Neural progenitor cell (in vitro differentiated cells): ENCODE measurements at places on chromosomes 6 and 20. TPM values are rescaled to one million over a fixed set of nuclear protein-coding genes. Genes with fewer than 3 reads are reported as not detected.

The RIPOR2 gene
- 0.26 and 1.1 TPM in 2 replicates for total RNA-seq

DNA sequence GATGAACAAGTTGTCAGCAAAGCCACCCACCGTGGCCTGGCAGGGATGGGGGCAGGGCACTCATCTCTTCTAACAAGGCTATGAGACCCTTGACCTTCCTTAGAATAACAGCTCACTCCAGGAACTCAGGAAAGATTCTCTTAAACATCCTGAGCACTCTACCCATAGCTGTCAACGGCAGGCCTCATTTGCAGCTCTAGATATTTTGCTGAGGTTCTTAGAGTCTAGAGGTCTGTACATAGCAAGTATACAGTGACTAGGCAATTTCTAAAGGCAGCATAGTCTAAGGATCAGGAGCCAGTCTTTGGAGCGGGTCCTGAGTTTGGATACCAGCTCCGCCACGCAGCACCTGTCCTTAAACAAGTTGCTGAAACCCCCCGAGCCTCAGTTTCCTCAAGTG lies 11.7 kb downstream of the TRERF1 start:
- H3K4me3 ChIP-seq: no peak overlapping the region
- H3K27me3 ChIP-seq: no peaks in the 10 kb centered on the region
- no peaks in the 10 kb centered on the region for H3K36me3 ChIP-seq
- H3K27ac ChIP-seq: no peak overlapping the region

- no peaks in the 10 kb centered on the region for H3K4me1 ChIP-seq
- H3K36me3 ChIP-seq: no peaks in the 10 kb centered on the region
- H3K4me3 ChIP-seq: no peak overlapping the region
Measured at GRCh38 chr6:10850728-10851127, 12.4 kb upstream of the MAK start.

The ZC3H12D gene
- 0.03 TPM in 1 of 2 replicates, not detected in the other for total RNA-seq

DNA sequence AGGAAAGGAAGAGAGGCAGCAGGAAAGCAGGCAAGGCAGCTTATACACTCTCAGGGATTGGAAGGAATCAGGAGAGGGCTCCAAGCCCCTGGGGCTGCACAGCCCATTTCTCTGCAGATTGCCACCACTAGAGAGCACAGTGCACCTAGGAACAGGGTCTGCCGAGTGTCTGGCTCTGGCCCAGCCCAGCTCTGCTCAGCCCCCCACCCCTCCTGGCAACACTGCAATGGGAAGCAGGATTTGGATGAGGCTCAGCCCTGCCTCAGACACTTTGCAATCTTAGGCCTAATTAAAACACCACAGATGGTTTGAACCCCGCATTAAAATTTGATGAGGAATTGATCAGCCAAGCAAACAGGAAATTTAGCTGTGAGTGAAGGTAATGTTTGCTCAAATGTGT lies 252.7 kb downstream of the DHX35 start:
- no peak overlapping the region for H3K4me3 ChIP-seq
- H3K27ac ChIP-seq: no peak overlapping the region
- H3K36me3 ChIP-seq: no peaks in the 10 kb centered on the region
- H3K4me1 ChIP-seq: peaks cover 9% of the 10 kb centered on the region
- peak; percentile 61 for DNase-seq
- H3K27me3 ChIP-seq: peaks cover 67% of the 10 kb centered on the region
